ENCODE measurements at places on chromosomes 7 and 10.

DNA sequence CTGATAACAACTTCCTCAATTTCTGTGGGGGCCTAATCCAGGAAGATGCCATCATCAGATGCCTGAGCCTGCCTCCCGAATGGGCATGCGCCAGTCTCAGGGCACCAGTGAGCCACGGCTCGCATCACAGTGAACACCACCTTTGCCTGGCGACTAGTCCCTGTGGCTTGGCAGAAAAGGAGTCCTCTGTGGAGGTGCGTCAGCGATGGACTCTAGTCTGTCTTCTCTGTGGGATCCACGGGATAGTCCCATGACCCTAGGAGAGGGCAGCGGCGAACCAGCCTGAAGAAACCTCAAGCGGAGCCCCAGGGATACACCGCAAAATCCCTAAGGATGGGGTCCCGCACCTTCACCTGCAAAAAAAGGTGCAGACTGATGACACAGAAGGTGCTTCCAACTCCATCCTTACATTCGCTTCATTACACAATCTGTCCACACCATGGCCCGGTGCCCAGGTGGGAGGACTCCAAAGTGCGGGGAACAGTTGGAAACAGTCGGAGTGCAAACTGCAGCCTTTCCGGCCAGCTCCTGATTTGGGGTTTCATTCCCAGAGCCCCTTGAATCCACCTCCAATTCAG is 35.1 kb upstream of the ZNF273 start:
- DNase-seq = no peak
- H3K4me1 ChIP-seq = no peaks in the 10 kb centered on the region
- no peak overlapping the region for H3K4me3 ChIP-seq
- no peak overlapping the region for H3K27ac ChIP-seq
- no peaks in the 10 kb centered on the region for H3K36me3 ChIP-seq

DNA sequence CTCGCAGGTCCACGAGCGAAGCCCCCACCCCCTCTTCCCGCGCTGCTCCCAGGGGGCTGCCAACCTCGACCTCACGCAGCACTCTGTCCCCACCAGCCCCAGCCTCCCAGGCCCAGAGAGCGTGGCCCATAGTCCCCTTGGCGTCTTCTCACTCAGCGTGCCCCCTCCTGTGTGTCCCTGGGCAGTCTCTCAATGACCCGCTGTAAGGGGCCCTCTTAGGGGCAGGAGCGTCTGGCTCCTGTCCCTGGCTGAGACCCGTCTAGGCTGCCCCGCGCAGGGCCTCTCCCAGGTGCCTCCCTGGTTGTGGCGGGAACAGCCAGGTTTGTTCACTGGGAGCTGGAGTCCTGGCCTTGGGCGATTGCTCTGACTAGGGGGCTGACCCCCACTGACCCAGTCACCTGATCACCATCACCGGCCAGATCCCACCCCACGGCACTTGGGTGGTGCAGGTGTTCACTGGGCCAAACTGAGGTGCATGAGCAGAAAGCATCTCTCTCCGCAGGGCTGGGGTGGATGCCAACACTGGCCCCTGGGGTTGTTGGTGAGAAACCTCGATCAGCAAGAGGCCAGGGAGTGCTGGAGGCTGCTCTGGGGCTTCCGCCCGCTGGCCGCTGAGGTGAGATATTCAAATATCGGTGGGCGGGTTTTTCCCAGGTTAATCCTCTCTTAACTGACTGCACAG is 12.6 kb upstream of the WDFY4 start:
- H3K27me3 ChIP-seq = no peaks in the 10 kb centered on the region
- peak overlapping the region; percentile 77 for H3K4me3 ChIP-seq
- peak overlapping the region; percentile 97 for H3K27ac ChIP-seq
- H3K36me3 ChIP-seq = peaks cover 10% of the 10 kb centered on the region
- H3K4me1 ChIP-seq = peaks cover 33% of the 10 kb centered on the region
- DNase-seq = peak; percentile 86

- H3K27me3 ChIP-seq = peaks cover 8% of the 10 kb centered on the region
- no peak for DNase-seq
- H3K4me3 ChIP-seq = no peak overlapping the region
- H3K27ac ChIP-seq = no peak overlapping the region
- H3K36me3 ChIP-seq = no peaks in the 10 kb centered on the region
- peaks cover 11% of the 10 kb centered on the region for H3K4me1 ChIP-seq
Measured at GRCh38 chr10:99370993-99371392, 41.8 kb downstream of the CNNM1 start.

DNA sequence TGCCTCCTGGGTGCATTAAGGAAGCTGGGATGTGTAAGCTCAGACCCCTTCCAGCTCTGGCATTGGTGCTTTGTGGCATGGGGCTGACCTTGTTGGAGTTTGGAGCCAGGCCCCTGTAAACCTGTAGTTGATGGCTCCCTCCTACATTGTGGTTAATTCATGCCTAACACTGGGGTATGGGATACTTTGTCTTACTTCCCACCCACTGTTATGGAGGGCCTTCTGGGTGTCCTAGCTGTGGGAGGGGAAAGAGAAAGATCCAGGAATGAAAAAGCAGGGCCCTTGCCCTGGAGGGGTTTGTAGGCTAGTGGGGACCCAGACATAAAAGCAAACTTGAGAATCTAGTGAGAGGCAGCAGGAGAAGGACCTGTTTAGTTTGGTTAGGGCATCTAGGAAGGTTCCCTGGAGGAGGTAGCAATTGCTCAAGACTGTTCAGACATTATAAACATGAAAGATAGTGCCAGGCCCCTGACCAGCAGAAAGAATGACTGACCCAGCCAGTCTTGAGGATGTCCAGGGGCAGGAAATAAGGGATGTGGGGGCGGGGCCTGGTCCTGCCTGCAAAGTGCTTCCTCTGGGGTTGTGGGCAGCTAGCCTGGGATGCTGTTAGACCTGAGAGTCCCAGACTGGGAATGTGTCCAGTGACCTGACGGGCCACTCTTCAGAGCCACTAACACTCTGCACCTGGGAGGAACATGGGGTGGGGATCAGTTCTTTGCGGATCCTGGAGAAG is 6.6 kb downstream of the ADAMTS14 start:
- H3K4me1 ChIP-seq = peaks cover 11% of the 10 kb centered on the region
- no peak for DNase-seq
- H3K27me3 ChIP-seq = peaks cover 24% of the 10 kb centered on the region
- no peak overlapping the region for H3K4me3 ChIP-seq
- no peaks in the 10 kb centered on the region for H3K36me3 ChIP-seq
- H3K27ac ChIP-seq = no peak overlapping the region

DNA sequence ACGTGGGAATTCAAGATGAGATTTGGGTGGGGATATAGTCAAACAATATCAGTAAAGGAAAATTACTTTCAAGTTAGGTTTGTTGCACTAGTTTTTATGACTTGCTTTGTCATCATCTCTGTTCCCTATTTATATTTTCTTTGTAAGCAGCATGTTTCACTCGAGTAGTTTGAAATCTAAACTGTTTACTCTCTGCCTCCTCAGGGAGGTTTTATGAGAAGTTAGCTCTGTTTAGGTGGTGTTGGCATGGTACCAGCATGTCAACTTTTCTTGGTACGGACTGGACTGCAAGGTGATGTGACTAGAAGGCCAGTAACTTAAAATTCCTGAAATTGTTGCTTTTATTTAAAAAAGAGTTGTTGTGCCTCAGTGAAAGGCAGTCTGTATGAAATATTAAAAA is 59.2 kb upstream of the MTPN start:
- H3K27me3 ChIP-seq = no peaks in the 10 kb centered on the region
- no peak overlapping the region for H3K4me3 ChIP-seq
- peaks cover 3% of the 10 kb centered on the region for H3K36me3 ChIP-seq
- no peak overlapping the region for H3K27ac ChIP-seq
- DNase-seq = no peak

DNA sequence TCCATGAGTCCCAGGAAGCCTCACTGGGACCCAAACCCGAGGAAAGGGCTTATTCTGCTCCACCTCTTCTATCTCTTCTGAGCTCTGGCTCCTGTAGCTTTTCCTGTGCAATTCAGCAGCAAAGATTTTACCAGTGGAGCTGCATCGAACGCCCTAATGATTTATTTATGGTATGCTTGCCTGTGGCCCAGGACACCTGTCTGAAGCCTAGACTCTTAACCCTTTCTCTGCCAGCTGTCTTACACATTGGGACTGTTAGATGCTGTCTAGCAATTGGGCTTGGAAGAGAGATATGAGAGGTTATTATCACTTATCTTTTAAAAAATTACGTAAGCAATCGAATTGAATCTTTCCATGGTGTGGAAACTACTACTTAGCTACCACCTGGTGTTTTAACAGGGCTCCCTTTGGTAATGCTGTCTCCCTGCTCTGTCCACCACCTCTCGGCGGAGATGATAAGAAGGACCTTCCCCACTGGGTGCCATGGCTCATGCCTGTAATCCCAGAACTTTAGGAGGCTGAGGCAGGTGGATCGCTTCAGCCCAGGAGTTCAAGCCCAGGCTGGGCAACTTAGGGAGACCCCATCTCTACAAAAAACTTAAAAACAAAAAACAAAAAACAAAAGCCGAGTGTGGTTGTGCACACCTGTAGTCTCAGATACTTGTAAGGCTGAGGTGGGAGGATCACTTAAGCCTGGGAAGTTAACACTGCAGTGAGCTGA is 8.8 kb downstream of the ACSL5 start:
- H3K27me3 ChIP-seq = no peaks in the 10 kb centered on the region
- DNase-seq = no peak
- H3K36me3 ChIP-seq = peaks cover 61% of the 10 kb centered on the region
- no peak overlapping the region for H3K27ac ChIP-seq

DNA sequence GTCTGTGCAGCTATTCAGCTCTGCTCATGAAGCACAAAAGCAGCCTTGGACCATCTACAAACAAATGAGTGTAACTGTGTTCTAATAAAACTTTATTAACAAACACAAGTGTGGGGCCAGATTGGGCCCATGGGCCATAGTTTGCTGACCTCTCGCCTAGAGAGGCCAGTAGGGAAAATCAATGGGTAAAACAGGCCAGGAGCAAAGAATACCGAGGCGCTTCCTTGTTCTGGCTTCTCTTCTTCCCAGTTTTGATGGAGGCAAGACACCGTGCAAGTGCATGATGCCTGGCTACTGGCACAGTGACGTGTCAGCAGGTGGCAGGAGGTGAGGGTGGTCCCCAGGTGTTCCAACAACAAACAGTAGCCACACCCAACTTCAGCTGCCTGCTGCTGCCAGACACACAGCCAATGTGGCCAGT is 94.3 kb upstream of the SDK1 start:
- no peak overlapping the region for H3K4me3 ChIP-seq
- no peaks in the 10 kb centered on the region for H3K36me3 ChIP-seq
- DNase-seq = no peak
- H3K27me3 ChIP-seq = peaks cover 3% of the 10 kb centered on the region
- no peak overlapping the region for H3K27ac ChIP-seq

- no peak for DNase-seq
- peaks cover 66% of the 10 kb centered on the region for H3K4me1 ChIP-seq
- H3K4me3 ChIP-seq = no peak overlapping the region
- peaks cover 5% of the 10 kb centered on the region for H3K36me3 ChIP-seq
Measured at GRCh38 chr7:33053721-33054120, 8.9 kb downstream of the NT5C3A start.

- H3K27ac ChIP-seq = no peak overlapping the region
- H3K36me3 ChIP-seq = peaks cover 2% of the 10 kb centered on the region
- DNase-seq = no peak
- H3K27me3 ChIP-seq = no peaks in the 10 kb centered on the region
Measured at GRCh38 chr7:158394936-158395335, 192.7 kb downstream of the PTPRN2 start.

DNA sequence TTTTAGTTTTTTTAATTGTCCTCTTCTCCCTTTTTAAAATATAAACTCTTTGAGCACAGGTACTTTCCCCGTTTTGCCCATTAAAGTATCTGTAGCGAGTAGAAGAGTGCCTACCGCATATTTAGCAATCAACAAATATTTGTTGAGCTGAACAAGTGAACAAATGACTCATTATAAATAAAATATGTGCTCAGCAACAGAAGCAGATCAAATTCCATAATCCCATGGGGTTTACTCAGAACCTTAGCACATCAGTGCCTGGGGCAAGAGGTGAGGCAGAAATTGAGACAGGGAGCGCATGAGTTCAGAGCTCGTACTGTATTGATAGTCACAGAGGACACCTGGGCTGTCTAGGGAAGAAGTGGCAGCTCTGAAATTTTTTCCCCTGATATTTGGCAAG is 161.0 kb downstream of the SEM1 start:
- no peak overlapping the region for H3K4me3 ChIP-seq
- no peak overlapping the region for H3K27ac ChIP-seq
- no peaks in the 10 kb centered on the region for H3K4me1 ChIP-seq
- no peaks in the 10 kb centered on the region for H3K36me3 ChIP-seq
- peaks cover 4% of the 10 kb centered on the region for H3K27me3 ChIP-seq

DNA sequence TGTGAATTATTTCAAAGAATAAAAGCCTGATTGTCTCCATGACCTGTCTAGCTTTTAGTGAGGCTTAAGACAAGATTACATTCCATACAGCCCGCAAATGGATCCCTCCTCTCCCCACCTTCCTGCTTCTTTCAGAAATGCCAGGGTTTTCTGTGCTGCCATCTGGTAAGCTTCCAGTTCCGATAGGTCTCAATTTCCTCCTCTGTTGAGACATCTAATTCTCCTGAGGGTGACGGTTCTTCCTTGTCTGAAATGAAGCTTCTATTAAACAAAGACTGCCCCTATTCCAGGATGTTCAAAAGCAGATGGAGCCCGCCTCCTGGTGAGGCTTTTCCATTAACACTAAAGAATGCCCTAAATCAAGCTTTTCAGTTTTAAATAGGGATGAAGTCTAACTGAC is 295.6 kb downstream of the PTPRN2 start:
- no peak overlapping the region for H3K4me3 ChIP-seq
- DNase-seq = no peak
- H3K36me3 ChIP-seq = no peaks in the 10 kb centered on the region
- no peak overlapping the region for H3K27ac ChIP-seq
- no peaks in the 10 kb centered on the region for H3K27me3 ChIP-seq

- H3K27me3 ChIP-seq = peaks cover 47% of the 10 kb centered on the region
- H3K27ac ChIP-seq = no peak overlapping the region
- H3K4me3 ChIP-seq = no peak overlapping the region
- H3K36me3 ChIP-seq = no peaks in the 10 kb centered on the region
Measured at GRCh38 chr10:78405231-78405630, 371.6 kb downstream of the RPS24 start.

DNA sequence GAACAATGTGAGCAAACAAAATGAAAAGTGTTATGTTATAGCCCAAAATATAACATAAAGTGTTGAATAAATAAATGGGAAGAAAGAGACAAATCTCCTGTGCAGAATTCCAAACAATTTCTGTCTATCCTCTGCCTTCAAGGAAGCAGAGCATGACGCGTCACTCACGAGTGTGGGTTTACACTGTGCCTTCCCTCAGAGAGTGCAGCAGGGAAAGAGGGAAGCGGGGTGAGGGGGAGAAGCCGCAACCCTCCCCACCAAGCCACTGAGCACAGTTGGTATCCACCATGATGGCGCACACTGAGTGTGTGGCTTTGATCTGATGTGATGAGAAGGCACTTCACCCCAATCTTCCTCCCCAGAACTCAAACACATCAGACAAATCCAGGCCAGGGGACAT is 74.8 kb downstream of the PTPRN2 start:
- no peak overlapping the region for H3K27ac ChIP-seq
- H3K36me3 ChIP-seq = no peaks in the 10 kb centered on the region
- no peak for DNase-seq
